ENCODE measurements at places on chromosomes 7 and 10.

- no peak for DNase-seq
These were observed 13.9 kb upstream of the ATP6V0E2 start for GRCh38 chr7:149859876-149860275.

DNA sequence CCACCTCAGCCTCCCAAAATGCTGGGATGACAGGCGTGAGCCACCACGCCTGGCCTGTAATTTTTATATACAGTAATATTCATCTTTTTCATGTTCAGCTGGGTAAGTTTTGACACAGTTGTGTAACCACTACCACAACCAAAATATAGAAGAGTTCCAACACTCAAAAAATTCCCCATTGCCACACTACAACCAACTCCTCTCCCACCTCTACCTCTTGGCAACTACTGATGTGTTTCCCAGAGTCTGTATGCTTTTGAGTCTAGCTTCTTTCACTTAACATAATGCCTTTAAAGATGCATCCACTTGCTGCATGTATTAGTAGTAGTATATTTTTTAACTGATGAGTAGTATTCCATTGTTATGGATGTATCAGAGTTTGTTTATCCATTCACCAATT, 90.7 kb downstream of the SRPK2 start:
- DNase-seq, result no peak

DNA sequence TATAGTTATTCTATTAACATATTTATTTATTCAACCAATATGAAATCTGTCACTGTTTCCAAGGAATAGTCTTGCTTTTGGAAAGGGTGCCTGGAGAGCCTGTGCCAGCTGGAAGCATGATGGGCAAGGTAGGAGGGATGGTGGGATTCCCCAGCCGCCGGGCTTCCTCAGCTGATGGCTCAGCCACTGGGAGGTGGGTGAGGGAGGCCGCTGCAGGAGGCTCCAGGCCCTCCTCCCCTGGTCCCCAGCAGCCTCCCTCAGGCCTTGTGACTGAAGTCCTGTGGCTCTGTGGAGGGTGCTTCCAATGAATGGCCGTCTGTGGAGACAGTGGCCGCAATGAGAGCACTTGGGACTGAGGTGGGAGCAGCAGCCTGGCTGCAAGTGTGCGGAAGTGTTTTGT, 27.0 kb downstream of the SPAG6 start:
- no peak for DNase-seq

DNA sequence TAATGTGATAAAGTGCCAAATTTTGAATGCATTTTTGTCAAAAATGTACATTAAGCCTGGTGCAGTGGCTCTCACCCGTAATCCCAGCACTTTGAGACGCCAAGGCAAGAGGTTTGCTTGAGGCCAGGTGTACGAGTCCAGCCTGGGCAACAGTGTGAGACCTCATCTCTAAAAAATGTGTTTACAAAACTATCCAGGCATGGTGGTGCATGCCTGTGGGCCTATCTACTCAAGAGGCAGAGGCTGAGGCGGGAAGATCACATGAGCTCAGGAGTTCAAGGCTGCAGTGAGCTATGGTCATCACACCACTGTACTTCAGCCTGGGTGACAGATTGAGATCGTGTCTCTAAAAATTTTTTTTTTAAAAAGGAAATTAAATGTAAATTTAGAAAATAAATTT, 18.5 kb upstream of the MGMT start:
- DNase-seq, result no peak

DNA sequence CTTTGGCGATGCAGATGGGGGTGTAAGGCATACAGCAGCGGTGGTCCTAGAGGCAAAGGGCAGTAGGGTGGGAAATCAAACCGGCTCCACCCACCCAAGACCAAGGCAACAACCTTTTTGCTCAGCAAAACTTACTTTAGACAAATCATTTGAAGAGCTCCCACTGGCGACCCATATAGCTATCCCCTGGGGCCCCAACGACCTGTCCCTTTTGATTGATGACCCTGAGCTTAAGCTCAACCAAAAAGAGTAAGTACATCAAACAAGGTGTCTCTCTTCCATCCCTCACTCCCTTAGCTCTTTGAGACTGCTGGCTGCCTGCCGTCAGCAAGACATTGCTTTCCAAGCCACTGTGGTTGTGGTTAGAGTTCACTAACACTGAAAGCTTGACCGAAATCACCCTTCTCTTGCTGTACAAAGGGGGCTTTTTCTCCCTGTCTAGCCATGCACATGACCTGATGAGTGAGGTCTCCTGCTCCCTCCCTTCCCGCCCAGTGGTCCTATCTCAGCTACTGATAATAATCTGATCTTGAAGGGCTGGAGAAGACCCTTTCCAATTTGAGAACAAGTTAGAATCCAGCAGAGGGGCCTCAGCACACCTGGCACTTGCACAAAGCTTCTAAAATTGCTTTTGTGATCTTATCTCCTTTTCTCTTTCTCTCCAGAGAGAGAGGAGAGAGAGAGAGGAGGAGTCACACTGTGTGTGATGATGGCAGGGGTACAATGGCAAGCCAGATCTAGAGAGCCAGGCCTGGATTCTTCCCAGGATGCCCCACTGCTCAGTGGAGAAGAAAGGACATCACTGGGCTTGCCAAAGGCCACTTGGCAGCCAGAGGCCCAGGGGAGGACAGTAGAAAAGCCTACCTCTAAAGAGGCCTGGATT, 42.2 kb downstream of the XPNPEP1 start:
- no peak for DNase-seq

DNA sequence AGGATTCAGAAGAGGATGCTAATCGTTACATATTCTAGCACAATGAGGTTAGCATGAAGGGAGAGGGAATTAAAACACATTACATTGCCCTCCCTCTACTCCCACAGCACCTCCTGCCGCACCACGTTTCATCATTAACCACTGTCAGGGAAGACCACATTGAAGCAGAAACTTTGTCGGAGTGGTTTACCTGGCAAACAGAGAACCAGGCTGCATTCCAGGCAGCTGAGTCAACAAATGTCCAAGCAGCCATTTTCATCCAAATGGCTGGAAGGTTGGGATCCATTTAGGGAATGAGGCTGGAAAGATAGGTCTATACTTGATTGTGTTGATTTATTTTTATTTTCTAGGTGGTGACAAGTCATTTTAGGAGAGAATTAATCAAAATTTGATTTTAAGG, 273.6 kb downstream of the DYNC1I1 start:
- DNase-seq, result no peak

DNA sequence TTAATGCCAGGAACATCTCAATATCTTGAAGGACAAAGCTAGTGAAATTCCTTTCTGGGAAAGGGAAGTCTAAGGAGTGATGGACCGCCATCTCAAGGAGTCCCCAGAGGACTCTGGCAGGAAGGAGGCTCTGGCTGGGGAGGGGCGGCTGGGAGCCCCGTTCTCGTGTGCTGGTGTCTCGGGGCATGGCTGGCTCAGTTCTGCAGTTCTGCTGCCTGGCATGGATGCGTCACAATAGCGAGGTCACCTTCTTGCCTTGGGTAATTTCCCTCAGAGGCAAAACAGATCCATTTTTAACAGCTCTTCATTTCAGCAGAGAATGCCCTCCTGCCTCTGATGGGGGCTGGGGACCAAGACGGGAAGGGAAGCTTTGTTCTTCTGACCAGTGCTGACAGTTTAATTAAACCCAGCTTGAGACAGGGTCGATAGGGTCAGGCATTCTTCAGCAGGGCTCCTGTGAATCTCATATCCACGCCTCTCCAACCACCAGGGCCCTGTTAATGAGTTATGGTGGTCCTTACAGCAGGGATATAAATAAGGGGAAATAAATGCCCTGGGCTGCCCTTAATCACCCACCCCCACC, 35.7 kb downstream of the SLIT1 start:
- no peak for DNase-seq

DNA sequence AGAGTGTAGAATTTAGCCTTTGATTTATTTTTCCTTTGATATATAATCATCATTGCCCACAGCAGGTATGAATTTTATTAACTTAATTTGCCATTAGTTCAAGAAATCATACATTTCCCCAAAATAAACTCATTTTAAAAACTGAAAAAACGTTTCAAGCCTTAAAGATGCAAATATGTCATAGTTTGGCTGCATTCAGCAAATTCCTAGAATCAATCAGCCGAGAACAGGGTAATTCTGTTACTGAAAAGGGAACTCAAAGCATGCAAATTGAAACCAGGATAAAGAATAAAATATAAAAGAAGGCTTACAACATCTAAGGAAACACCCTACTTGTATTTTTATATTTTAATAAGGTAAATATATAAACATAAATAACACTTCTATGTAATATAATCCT, 233.8 kb upstream of the PRKCQ start:
- DNase-seq, result no peak

DNA sequence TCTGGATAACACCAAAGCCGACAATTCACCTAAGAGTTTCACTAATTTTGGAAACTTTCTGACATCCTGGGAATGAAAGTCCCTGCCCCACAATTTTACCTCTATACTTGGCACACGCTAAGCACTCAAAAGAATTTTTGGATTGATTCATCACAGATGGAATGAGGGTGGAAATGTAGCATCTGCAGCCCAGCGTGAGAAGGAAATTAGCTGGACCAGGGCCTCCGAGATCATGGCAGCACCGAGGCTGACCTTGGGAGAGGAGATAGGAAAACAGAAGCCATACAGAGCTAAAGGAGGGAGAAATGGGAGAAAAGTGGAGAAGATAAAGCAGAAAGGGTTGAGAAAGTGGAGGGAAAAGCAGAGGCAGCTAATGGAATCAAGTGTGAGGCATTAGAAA, 606.6 kb upstream of the DPP6 start:
- DNase-seq, result no peak

GRCh38 chr10:133012573-133013359, 70.4 kb upstream of the CFAP46 start:
- DNase-seq, result no peak

DNA sequence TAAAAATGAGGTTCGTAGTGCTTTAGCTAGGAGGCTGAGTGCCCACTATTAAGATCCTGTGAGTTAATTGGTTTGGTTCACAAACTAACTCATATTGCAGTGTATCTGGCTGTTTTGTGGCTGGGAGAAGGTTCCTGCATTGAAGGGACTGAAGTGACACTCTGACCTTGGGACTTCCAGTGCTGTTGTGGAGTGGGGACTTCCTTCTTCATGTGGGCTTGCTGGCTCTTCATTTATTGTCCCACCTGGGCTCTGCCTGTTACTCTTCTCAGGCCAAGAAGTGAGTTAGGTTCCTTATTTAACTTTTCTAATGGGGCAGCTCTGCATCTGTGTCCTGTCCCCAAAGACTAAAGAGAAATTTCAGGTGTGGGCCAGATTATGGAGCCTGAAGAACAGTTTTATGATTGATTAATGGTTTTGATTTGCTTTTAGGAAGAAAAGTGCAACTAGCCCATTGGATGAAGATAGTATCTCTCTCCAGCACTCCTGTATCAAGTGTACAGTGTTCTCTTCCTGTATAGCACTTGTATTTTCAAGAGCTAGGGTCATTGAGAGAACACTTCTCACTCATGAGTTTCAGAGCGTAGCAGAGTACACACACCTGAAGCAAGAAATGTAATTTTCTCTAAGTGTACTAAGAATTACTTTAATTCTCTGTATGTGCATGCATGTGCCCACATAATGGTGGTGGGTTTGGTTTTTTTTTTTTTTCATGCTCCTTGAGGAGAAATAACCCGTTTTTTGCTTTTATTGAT, 54.8 kb downstream of the AUTS2 start:
- DNase-seq, result no peak

DNA sequence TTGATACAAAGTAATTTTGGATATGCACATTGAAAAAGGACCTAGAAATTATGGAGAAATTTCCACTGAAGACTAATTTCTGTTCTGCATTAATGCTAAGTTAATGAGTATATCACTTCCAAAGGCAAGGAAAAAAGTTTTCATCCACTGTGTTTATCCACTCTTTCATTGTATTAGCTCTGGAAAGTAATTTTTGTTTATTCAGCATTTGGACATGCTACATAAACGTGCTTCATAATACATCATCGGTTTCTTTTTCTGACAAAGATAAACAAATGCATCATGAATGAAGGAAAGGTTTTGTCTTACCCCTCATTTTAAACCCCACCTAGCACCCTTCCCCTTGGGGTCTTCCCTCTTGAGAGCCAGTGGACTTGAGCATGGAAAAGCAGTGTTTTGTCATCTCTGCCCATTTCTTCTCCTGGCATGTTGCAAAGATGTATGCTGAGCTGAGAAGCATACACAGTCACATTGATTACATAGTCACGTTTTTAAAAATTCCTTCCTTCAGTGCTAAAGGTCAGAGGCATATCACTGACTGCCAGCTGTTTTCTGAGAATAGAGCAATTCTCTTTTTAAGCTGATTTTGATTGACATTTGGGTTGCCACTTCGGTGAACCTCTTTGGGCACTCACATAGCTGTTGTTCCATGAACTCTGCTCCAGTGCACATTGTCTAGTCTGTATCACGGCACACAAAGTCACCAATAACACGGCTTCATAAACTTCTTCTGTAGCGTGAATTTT, 65.9 kb upstream of the C7orf33 start:
- DNase-seq, result no peak

DNA sequence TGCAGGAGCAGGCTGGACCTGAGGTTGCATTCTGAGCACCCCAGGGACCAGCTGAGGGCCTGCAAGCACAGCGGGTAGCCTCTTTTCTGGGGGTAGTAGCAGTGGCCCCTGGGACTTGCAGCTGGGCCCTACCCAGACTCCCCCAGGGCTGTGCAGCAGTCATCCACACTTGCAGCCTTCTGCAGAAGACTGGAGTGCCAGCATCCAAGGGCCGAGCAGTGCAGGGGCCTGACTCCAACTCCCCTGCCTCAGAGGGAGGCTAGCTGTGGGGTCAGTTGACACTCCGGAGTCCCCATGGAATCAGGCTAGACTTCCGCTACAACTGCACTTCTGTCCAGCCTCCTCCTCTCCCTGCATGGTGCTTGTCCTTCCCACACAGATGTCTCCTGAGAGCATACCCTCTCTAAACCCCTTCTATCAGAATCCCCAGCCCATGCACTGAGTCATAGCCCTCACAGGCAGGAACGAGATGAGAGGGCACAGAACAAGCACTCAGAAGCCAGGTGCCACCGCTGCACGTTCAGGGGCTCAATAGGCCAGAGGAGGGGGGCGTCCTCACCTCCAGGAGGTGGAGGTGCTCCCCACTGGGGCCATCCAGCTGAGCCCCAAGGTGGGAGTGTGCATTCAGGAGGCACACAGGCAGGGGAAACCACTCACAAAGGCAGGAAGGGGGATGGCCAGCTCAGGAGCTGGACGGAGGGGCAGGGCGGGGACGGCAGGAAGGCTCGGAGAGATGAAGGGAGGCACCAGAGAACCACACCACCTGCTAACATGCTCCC, 7.5 kb downstream of the RASGEF1A start:
- DNase-seq, result peak; percentile 17

GRCh38 chr10:44300666-44301649, 83.9 kb downstream of the CXCL12 start:
- DNase-seq, result no peak

GRCh38 chr7:79504607-79505389, 51.3 kb upstream of the MAGI2 start:
- DNase-seq, result no peak

DNA sequence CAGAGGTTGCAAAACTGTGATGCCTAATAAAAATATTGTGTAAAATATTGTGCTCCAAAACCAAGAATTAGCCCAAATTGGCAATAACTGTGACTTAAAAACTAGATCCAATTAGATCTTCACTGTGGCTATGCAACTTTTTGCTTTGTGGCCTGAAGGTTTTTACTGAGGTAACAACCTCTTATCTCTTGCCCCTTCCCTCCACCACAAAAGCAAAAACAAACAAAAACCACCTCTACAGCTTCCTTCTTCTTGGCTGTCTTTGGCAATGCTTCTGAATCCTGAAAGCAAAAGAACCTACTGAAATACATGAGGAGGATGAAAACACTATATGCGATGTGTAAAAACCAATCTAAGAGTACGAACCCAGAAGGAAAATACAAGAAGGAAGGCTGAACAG, 226.7 kb upstream of the MBL2 start:
- DNase-seq, result no peak
